Skin of body (tissue), 3 donors: ENCODE measurements at places on chromosomes 1 and 21.

DNA sequence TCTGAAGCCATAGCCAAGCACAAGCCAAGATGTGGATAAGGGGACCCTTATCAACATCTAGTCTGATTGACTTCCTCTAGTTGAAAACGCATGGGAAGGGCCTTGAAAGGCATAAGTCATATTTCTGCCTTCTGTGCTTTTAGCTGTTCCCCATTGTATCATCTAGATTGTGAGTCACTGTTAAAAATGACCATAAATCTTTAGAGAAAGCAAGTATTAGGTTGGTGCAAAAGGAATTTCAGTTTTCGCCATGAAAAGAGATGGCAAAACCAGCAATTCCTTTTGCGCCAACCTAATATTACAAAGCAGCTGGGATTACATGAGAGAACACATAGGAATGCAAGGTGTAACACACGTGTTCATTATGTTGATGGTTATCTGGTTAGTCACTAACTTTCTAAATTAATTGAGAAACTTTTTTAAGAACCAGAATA is 63.6 kb downstream of the CLIC6 start:
- DNase-seq = no peak

DNA sequence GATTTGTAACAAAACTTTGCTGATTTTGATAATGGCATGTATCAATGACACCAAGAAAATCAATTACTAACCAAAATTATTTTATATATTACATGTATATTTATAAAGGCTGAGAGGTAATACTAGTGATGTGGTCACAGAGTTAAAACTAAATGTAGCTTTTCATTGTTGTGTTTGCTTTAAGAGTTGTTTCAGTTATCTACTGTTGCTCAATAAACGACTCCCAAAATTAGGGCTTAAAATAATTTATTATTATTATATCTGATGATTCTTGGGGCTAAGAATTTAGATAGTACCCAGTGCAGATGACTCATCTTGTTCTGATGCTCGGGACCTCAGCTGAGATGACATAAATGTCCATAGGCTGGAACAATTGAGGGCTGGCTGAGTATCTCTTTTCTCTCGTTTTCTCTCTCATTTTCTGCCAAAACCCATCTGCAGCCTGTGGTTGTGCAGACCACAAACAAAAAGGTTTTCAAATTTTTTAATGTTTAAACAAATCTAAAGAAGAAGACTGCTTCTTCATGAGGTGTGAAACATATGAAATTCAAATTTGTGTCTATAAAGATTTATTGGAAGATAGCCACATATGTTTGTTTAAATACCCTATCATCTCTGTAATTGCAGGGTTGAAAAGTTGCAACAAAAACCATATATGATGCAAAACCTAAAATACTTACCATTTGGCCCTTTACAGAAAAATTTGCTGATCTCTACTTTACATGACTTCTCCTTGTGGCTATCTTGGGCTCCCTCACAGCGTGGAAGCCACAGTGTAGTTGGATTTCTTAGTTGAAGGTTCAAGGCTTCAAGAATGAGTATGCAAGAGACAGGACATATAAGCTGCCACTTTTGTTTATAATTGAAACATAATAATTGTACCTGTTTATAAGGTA is 14.8 kb upstream of the PTPRC start:
- DNase-seq = no peak

GRCh38 chr1:109091839-109092193 is 1.3 kb downstream of the TMEM167B start:
- no peak for DNase-seq

- no peak for DNase-seq
These were observed 7.5 kb upstream of the MYOM3 start for GRCh38 chr1:24119489-24119858.

GRCh38 chr1:43348809-43349593 is 9.8 kb upstream of the CDC20 start:
- no peak for DNase-seq

- peak; percentile 77 for DNase-seq
These were observed at the start of gene CSF1 for GRCh38 chr1:109910123-109910962. Gene CSF1, plus strand, starts transcription at chr1:109910849. Its CDS starts 175 bp downstream, at chr1:109911024.
